Activated T-helper 9 cell treated with anti-CD3 and anti-CD28 coated beads, Interleukin-2, amount 50 U/mL, for 16 hours (primary cell): ENCODE measurements at places on chromosomes 4 and X.

DNA sequence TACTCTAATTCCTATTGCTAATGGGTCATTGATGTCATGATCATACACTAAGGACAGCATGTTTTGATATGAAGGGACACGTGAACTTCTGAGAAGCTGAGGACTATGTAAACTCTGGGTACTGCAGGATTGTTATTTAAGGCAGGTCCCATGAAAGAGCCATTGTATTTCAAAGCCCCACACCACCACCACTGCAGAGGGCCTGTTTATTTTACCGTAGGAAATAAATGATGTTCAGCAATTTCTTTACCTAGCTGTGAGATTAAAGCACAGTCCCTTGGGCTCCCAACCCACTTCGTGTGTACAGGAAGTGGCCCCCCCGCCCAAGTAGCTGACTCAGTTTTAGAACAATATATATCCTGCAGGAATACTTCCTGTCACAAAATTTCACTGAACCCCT is 89.8 kb upstream of the ACSL4 start:
- no peak for DNase-seq

GRCh38 chrX:27765718-27766117 is 42.1 kb upstream of the MAGEB10 start:
- no peak for DNase-seq

DNA sequence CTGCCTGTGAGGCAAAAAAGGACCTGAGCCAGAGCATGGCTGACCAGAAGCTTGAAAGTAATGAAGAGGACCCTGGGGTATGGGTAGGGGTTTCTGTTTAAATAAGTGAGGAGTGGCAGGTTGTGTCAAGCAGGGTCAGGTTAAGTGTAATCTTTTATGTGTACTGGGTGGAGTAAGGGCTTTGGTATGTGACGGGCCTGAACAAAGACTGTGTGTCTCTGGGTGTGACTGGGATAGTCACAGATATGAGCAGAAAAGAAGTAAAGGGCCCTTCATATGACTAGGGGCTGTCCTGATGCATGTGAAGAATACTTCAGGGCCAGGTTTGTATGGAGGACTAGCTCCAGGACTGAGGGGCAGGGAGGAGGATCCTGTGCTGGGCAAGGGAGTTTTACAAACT is 82.4 kb downstream of the ITIH6 start:
- DNase-seq = no peak

- no peak for DNase-seq
Observed at GRCh38 chr4:109887071-109887470, 25.6 kb upstream of the EGF start.

DNA sequence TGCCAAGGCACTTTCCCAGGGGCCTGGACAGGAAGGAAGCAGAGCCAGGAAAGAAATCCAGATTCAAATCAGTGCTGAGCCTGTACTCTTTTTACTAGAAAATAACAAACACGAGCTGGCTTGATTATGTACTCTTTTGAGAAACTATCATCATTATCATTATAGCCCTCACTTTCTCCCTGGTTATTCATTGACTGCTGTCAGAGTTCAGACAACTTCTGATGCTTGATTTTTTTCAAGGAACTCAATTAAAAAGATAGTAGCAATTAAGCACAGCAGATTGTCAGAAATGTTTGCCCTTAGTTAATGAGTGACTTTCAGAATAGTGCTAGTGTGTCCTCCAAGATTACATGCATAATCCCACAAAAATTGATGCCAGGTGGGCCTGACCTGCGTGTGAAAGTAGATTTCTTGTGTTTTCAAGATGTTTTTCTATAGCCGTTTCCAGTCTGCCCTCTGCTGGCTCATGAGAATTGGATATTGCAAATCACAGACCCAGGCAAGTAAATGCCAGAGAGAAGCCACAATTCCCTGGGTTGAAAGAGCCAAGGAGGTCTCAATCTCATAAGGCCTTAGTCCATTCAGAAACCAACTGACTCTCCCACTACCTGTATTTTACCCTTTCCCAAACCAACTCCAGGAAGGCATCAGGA is 14.3 kb upstream of the PNPLA4 start:
- no peak for DNase-seq

- no peak for DNase-seq
Observed at GRCh38 chr4:13088726-13089658, 395.1 kb downstream of the RAB28 start.

DNA sequence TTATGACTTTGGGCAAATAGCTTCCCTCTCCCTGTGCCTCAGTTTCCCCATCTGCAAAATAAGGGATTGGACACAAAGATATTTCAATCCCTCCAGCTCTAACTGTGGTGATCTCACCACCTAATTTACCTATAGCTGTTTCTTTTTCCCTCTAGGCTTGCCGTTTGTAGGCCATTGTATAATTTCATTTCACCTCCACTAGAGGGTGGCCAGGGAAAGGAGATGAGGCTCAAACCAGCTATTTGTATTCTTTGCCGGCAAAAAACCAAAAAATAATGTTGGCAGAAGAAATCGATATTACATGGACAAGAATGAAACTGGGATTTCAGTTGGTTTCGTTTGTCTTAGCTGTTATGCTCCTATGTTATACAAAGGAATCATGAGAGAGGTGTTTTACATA is 36.1 kb upstream of the DOCK11 start:
- DNase-seq = no peak

GRCh38 chr4:52956691-52957090 is 94.6 kb downstream of the RASL11B start:
- no peak for DNase-seq

GRCh38 chr4:110049951-110050925 is 137.6 kb downstream of the EGF start:
- DNase-seq = peak; percentile 27
